ENCODE measurements at places on chromosomes 6 and 20.

GRCh38 chr20:61765871-61766654 is 299.6 kb downstream of the TAF4 start:
- DNase-seq: no peak

- no peak for DNase-seq
Measured at GRCh38 chr6:782141-782540, 89.2 kb upstream of the EXOC2 start.

DNA sequence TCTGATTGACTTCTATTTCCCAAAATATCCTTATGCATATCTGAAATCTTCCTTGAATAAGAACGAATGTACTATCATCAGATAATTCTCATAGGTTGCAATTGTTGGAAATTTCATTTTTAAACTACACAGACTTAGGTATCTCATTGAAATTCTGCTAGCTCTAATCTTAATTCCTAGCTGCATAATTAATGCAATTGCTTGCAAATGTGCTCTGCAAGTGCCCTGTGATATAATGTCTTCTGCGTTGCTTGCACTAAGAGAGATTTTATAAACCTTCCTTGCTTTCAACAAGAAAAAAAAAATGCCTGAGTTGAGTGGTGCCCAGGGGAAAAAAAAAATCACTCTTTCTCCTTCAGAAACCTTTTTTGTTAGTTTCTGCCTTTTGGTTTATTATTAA is 354.9 kb downstream of the TFAP2A start:
- DNase-seq: no peak

GRCh38 chr6:15206887-15207286 is 39.0 kb upstream of the JARID2 start:
- DNase-seq: no peak

- DNase-seq: no peak
Measured at GRCh38 chr6:138227316-138227781, 9.1 kb upstream of the PBOV1 start.

DNA sequence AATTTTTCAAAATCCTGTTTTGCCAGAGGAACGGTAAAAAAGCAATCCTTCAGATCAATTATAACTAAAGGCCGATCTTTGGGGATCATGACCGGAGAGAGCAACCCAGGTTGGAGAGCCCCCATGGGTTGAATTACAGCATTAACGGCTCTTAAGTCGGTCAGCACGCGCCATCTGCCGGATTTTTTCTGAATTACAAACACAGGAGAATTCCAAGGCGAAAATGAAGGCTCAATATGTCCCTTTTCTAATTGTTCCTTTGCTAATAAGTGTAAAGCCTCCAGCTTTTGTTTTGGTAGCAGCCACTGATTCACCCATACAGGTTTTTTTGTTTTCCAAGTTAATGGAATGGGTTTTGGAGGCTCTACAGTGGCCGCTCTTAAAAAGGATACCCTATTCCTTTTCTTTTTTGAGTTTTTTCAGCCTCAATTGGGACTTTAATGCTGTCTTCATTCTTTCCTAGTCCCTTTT is 16.9 kb upstream of the PTCRA start:
- DNase-seq: peak; percentile 57

- DNase-seq: no peak
Measured at GRCh38 chr20:51275181-51275580, 252.3 kb upstream of the KCNG1 start.

DNA sequence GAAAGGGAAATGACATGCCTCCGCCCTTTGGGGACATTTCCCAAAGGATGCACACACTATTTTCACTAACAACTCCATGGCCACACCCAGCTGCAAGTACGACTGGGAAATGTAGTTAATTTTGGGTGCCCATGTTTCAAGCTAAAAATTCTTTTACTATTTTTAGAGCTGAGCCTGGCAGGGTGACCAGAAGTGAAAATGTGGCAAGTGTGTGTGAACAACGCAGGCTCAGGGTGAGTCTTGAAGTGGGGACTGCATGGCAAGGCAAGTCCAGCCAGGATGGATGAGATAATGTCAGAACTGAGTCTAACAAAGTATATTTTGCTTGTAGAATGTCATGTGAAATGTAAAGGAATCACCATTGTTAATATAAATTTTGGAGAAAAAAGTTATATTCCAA is 17.0 kb upstream of the CD109 start:
- DNase-seq: no peak

- DNase-seq: no peak
Measured at GRCh38 chr6:101403216-101403945, 9.9 kb downstream of the GRIK2 start.

GRCh38 chr20:48198929-48199451 is 413.7 kb upstream of the SULF2 start:
- no peak for DNase-seq

- no peak for DNase-seq
Measured at GRCh38 chr20:37552415-37552814, 24.7 kb upstream of the BLCAP start.

DNA sequence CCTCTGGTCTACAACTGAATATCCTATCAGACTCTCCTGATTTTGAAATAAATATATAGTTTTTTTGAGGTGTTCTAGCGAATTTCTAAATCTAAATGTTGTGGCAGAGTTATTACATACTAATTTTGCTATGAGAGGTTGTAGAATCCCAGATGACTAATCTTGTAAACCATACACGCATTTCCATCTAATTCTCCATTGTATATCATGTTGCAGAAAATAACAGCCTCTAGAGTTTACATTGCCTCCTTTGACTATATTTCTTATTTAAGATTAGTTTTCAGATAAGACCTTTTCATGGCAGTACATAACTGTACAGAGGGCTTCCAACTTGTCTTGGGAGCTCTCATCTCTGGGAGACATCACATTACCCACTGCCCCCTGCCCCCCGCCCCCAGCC is 22.9 kb downstream of the PTPN1 start:
- no peak for DNase-seq

DNA sequence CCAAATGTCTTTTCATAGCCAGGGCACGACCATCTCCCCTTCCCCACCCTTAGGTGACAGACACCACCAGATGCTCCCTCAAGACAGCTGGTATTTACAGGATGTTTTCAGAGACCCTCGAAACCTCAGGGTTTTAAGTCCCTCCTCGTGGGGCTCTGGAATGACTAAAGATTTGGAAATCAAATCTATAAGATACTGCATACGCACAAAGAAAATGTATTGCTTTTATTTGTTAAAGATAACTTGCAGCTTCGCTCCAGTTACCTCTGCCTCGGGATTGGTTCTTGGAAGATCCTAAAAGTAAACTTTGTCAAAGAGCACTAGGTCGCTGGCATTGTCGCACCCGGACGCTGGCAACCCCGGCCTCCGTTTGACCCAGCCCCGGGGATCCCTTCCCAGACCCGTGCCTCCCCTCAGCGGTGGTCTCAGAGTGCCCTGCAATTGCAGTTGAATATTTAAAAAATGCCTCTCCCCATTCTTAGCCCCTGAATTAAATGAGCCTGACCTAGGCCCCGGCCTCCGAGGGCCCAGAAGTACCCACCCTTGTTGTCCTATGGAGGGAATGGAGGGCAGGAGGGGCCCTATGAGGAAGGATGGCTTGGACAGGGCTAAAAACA is 7.1 kb downstream of the PAX1 start:
- DNase-seq: no peak

DNA sequence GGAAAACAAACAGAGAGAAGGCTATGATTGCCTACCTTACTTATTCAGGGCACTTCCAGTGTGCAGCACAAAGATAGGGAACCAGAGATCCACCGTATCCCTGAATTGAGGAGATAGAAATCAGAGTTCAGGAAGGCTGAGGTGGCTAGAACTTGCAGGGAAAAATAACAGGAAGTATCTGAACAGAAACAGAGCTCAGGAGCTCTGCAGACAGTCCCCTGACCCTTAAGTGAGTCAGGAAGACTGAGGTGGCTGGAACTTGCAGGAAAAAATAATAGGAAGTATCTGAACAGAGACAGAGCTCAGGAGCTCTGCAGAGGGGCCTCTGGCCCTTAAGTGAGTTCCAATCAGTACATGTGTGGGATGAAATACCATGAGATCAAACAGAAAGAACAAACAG is 65.4 kb downstream of the RPRD1B start:
- DNase-seq: no peak

DNA sequence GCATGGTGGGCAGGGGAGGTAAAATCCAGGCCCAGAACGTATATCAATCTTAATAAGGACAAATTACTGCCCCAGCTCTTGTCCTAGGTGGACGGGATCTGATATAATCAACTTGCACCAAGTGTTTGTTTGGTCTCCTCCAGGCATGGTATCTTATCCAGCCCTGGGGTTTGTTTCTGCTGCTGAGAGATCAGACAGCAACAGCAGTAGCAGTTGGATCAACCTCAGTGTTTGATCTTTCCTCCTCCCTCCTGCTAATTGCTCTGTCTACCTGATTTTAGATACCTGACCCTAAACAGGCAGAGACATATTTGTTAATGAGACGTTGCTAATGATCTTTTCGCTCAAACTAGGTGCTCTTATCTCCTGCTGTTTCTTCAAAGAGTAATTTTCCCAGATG is 100.4 kb upstream of the BACH2 start:
- DNase-seq: no peak

DNA sequence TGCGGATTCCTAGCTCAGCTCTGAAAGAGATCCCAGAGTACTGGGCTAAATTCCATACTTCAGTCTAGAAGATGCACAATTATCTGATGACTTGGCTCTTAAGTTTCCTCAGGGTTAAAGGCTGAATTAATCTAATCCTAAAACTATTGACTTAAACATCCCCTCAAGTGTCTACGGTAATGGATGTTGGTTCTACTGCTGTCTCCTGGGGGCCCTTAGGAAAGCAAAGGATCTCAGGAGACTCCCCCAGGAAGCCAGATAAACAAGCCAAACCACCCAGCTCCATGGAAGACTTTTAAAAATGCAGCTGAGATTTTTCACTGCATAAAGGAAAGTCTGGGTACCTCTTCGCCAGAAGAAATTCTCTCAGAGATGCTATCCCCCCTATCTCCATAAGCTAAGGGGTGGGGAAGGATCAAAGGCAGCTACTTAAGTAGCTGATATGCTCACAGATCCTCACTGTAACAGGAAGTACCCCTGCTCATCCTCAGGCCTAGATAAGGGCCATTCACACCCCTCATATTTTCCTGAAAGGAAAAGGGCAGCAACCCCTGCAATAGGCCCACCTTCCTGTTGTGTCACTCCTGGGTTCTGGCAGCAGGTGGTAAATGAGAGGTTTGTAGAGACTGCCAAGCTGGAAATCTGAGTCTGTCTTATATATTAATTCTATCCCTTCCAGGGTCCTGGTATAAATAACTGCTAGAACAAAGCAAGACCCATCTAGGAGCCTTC is 9.3 kb downstream of the NDRG3 start:
- no peak for DNase-seq

DNA sequence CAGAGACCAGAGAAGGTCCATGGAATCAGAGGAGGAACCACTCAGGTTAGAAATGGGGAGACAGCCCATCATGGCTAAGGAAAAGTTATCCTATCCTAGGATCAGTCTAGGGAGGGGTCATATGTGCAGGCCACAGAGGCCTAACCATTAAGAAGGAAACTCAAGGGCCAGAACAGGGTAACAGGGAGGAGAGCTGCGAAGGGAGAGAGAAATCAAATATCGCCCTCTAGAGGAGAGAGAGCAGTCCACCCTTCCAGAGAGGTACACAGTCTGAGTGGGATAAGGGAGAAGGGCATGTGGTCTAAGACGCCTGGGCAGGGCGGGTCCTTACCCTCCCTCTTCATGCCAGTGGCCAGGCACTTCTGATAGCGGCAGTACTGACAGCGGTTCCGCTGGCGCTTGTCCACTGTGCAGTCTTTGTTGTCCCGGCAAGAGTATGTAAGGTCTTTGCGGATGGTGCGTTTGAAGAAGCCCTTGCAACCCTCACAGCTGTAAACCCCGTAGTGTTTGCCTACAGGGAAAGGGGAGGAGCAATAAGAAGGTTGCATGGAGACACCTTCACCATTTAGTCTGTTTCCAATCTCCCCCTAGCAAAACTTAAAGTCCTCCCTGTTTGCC is 2.9 kb downstream of the RXRB start:
- DNase-seq: peak; percentile 74

DNA sequence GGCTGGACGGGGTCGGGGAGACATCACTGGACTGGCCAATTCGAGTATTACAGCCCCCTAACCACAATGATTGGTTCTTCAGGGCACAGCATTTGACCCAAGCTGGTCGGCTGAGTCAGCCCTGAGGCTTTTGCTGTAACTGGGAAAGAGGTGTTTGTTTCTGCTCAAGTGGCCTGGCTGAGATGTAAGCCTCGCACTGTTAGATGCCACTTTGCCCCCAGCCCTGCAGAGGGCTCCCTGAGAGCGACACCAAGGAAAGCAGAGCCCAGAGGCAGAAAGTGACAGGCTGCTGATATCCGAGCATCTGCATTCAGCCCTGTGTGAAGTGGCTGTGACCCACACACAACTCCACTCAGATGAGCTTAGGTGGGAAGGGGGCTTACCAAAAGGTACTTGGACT is 19.4 kb downstream of the ERGIC3 start:
- DNase-seq: peak; percentile 74

Data from D341Med (cell line).